ENCODE measurements at places on chromosomes 4 and X.

DNA sequence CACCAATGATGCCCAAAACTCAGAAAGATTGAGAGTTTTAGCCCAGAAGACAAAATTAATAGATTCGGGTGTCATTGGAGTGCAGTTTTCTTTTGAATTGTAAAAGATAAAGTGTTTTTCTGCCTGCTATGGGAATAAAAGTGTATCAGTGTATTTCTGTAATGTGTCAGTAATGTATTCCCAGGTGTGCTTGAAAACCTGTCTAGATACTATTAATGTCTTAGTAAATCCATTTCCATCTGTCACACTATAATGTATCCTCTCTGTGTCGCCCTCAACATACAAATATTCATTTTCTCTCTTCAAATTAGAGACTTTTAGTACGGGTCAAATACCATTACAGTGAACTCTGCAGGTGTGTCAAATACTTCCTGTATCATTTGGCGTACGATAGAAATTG, 43.5 kb upstream of the ARX start:
- DNase-seq, result no peak

GRCh38 chr4:150010525-150011126, 67.6 kb upstream of the DCLK2 start:
- no peak for DNase-seq

- DNase-seq, result no peak
Measured at GRCh38 chrX:40102393-40103381, 4.9 kb upstream of the BCOR start.

DNA sequence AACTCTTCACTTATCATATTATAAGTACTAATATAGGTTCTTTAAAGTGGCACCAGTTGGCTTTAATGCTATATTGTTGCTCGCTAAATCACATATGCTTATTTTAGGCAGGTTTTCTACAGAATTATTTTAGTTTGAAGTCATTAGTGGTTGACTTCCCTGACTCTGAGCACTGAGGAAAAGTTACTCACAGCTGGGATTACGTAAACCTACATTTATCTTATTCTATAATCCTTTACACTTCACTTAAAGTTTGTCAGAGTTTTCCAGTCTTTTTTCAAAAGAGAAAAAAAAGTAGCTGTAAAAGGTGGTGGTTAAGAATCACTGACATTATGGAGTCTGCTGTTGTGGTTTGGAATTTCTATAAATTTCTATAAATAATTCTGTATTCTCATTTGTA, 5.8 kb downstream of the UGT2B4 start:
- DNase-seq, result no peak

DNA sequence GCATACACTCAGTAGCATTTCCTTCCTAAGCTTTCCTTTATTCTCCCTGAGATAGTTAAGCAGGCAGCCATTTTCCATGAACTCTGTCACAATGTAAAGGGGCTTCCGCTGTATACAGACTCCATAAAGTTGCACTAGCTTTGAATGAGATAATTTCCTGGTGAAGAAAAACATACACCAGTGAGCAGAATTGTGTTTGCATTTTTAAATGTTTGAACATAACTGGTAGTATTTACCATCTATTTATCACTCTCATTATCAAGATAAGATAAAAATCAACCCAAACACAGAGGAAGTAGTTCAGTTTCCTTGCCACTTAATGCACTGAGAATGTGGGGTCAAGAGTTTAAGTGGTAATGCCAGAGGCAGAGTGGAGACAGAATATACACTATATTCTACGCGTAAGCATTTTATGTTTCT, 54.1 kb downstream of the TXK start:
- no peak for DNase-seq

DNA sequence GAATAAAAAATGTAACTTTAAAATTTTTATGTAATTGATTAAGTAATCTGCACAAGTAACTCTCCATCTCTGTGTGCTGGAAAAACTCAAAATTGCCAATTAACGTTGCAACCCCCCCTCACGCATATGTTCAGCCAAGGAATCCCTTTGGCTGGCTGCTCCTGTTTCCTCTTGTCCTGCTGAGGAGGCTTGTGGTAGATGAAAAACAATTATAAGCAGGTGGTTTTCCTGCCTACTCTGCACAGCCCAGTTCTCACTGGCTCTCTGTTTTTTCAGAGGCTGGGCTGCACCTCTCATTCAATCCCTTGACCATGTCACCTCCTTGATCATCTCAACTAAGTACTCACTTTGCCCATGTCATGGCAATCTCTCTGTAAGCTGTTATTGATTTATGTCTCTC, 1068.4 kb downstream of the ARAP2 start:
- DNase-seq, result no peak

DNA sequence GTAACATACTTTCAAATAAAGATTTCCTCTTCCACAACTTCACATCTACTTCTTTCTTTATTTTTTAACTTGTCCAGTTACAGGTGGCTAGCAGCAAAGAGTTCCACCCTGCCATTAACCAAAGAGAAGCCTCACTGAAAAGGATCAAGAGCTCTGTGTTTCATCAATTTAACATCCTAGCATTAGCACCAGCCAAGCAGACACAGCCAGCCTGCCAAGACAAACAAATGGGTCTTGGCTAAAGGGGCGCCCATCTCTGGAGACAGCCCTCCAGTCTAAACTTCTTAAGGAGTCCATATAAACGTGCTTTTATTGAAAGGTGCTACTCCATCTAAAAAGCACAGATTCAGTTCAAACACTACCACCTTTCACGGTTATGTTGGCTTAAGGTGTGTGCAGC, 105.3 kb downstream of the ADAMTS3 start:
- no peak for DNase-seq

DNA sequence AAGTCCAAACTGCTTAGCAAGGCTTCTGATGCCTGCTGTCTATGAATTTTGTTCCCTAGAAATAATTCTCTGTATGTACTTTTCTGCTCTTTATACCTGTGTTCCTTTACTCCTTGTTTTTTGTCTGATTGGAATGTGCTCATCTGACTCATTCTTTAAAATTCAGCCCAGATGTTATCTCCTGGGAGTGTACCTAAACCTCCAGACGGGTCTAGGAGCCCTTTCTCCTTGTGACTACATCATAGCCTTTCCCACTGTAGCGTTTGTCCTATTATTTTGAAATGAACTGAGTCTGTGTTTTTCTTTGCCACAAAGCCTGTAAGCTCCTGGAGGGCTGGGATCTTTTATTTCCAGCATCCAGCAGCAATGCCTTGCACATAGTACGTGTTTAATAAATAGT, 26.3 kb downstream of the POLA1 start:
- DNase-seq, result no peak

- DNase-seq, result no peak
Measured at GRCh38 chr4:75623026-75623425, 7.3 kb downstream of the CDKL2 start.

DNA sequence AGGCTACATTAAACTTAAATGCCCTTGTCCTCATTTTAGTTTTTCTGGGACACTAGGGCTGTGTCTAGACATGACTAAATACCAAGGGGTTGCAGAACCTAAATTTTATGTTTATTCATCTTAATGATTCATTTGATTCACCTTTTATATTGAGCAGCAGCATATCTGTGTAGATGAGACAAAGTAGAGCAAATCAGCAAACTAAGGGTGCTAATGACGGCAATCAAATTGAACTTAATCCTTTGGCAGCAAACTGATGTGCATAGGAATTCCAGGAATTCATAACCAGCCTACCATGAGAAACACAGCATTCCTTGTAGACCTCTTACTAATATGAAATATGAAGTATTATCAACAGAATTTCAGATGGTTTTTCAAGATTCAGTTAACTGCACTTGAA, 25.1 kb downstream of the EPHA5 start:
- DNase-seq, result no peak

DNA sequence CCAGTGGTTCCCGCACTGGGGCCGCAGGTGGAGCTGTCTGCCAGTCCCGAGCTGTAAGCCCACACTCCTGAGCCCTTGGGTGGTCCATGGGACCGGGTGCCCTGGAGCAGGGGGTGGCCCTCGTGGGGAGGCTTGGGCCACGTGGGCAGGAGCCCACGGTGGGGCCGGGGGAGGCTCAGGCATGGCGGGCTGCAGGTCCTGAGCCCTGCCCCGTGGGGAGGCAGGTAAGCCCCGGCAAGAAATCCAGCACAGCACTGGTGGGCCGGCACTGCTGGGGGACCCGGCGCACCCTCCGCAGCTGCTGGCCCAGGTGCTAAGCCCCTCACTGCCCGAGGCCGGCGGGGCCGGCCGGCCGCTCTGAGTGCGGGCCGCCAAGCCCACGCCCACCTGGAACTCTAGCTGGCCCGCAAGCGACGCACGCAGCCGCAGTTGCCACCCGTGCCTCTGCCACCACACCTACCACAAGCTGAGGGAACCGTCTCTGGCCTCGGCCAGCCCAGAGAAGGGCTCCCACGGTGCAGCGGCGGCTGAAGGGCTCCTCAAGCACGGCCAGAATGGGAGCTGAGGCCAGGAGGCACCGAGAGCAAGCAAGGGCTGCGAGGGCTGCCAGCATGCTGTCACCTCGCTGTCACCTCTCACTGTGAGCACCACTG, 2.0 kb upstream of the METAP1 start:
- DNase-seq, result no peak

DNA sequence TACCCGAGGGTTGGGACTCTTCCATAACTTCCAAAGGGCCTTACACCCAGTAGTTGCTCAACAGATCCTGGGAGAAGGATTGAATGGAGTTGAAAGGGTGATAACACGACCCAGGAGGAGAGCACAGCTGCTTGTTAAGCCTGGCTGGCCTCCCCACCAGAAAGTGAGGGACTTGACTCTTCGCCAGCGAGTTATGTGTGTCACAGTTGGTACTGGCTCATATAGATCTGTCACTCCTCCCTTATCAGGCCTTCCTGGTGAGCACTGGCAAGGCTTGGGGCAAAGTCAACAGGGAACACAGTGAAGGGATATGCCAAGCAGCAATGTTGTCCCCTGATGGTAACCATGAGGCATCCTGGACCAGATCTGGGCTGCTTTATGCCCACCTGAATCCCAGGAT, 35.8 kb downstream of the APLN start:
- no peak for DNase-seq

GRCh38 chr4:33176566-33176965, 2456.4 kb downstream of the PCDH7 start:
- DNase-seq, result no peak

DNA sequence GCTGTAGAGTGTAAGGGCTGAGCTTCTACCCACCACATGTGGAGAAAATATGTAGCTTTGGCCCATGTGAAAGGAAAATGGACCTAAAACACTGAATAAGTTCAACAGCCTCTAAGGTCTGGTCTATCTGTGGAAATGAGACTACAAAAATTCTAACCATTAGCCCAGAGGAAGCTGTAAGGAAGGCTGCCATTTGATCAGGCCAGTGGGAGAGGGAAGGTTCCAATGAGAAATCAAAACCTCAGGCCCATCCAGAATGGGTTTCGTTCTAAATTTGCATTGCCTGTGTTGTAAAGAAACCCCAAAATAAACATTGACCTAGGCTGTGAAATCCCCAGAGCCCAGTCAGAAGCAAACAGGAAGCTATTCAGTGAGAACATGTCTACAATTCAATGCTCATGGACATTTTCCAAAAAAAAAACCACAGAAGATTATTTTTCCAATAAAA, 320.4 kb upstream of the SLC7A11 start:
- no peak for DNase-seq

- DNase-seq, result no peak
Measured at GRCh38 chr4:29320947-29321620, 1399.1 kb upstream of the PCDH7 start.

DNA sequence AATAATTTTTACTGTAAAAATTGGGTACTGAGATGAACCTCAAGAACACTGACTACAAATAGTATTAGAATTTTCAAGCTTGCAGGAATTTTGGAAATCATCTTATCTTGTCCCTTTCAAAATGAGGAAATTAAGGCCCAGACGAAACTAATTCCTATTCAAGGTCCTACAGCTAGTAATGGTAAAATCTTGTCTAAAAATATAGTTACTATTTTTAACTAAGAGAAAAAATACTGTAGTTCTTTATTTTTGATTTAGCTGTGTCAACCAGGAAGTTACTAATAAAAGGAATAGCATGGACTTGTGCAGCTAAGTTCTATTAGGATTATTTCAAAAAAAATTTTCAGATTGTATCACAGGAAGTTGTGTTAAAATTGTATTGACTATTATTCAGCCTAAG, 12.7 kb downstream of the PRIMPOL start:
- no peak for DNase-seq

- DNase-seq, result no peak
Measured at GRCh38 chrX:94400488-94400887, 726.5 kb downstream of the FAM133A start.

DNA sequence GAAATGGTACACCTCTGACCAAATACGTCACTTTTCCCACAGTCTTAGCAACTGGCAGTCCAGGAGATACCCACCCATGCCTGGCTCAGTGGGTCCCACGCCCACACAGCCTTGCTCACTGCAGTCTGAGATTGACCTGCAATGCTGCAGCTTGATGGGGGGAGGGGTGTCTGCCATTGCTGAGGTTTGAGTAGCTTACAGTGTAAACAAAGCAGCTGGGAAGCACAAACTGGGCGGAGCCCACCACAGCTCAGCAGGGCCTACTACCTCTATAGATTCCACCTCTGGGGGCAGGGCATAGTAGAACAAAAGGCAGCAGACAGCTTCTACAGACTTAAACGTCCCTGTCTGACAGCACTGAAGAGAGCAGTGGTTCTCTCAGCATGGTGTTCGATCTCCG, 52.7 kb downstream of the AMER1 start:
- no peak for DNase-seq

DNA sequence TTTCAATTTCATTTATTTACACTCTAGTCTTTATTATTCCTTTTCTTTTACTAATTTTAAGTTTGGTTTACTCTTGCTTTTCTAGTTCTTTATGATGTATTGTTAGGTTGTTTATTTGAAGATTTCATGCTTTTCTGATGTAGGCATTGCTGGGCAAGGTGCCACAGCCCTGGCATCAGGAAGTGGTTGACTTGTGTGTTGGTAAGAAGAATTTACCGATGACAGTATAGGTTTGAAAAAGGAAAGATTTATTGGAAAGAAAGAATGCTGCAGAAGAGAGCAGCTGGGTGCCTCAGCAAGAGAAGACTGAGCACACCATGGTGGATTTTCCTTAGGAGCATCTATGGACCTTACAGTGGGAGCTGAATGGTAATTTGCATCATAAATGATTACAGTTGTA, 153.2 kb downstream of the KLF8 start:
- no peak for DNase-seq

GRCh38 chrX:67543818-67544217, at the start of gene AR:
Gene AR (plus strand): TSS chrX:67544021. CDS start chrX:67545147, 1,126 bp downstream.
- DNase-seq, result peak; percentile 66

DNA sequence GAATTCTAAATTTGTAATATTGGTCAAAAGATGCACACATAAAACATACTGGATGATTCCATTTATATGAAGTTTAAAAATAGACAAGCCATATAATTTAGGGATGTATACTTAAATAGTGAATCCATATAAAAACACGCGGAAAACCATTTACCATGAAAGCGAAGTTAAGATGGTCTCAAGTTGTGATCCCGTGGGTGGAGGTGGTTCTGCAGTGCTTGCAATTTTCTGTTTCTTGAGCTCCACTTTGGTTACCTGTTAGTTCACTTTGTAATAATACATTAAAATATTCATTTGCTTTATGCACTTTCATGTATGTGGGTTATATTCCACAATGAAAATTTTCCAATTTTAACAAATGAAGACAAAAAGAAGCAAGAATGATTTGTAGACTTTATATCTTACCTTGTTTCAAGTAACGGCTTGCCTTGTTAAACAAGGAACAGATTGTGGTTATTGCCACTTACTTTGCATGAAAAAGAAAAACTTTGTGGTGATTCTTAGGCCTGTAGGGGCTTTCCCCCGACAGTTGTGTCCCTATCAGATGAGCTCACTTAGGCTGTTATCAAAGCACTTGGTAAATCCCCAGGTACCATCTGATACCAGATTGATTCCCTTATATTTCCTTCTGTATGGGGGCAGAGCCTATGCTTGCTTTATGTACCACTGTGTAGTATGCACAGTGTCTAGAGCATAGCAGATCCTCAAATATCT, 12.2 kb downstream of the UCP1 start:
- DNase-seq, result no peak

- no peak for DNase-seq
Measured at GRCh38 chr4:152951348-152951747, 15.2 kb downstream of the FHDC1 start.
